T-helper 22 cell (primary cell): ENCODE measurements at places on chromosomes 2 and 18.

GRCh38 chr2:174058026-174058425, 92.9 kb upstream of the SP3 start:
- no peak for DNase-seq

- DNase-seq: no peak
Measured at GRCh38 chr2:157122776-157123175, 134.7 kb upstream of the GALNT5 start.

DNA sequence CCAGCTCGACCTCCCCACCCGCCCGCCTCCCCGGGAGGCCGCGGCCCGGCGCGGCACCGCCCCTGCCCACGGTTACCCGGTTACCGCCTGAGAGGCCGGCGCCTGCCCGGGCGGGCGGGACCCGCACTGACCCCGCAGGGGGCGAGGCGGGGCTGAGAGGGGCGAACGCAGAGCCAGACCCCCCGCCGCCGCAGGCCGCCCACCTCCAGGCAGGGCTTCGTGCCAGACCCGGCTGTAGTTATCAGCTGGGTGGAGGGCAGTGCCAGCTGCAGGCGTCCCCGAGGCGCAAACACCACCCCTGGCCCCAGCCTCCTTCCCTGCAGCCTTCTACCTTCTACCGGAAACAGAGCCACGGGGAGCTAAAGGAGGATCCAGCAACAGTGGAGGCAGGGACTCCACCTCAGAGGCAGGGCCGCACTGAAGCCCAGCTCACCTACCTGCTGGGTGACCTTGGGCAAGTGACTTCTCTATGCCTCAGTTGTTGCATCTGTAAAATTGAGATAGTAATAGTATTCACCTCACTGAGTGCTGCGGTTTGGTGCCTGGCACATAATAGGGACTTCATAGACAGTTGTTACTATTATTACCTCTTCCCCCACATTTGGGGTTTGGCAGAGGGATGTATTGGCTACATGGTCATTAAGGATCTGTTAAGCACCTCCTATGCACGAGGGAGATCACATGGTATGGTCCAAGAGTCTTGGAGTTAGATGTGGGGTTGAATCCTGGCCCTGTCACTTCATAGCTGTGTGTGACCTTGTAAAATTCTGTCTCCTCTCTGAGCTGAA, 231.6 kb upstream of the SMAD2 start:
- no peak for DNase-seq

GRCh38 chr2:150034665-150035064, 447.1 kb upstream of the MMADHC start:
- DNase-seq: no peak

- no peak for DNase-seq
Measured at GRCh38 chr18:79548077-79548450, 131.5 kb upstream of the CTDP1 start.

GRCh38 chr2:24734741-24735140, 58.5 kb downstream of the PTRHD1 start:
- no peak for DNase-seq

- DNase-seq: no peak
Measured at GRCh38 chr18:32530947-32531651, 60.4 kb upstream of the GAREM1 start.

DNA sequence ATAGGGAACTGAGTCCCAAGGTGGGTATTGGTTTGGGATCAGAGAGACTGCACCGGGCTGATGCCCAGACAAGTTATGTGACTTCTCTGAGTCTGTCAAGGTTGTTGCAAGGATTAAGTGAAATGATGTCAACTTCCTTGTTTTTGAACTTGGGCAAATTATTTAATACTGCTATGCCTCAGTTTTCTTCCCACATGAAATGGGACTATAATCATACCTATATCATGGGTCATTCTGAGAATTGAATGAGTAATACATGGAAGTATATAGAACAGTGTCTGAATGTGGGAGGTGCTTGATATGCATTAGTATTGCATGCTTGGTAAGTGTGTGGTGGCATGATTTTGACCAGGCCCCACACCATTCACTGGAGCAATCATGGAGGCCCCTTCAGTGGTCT, 99.0 kb downstream of the PRKCE start:
- DNase-seq: no peak

- DNase-seq: no peak
Measured at GRCh38 chr2:135050132-135050531, 2.0 kb upstream of the RAB3GAP1 start.

- DNase-seq: no peak
Measured at GRCh38 chr2:222479859-222480258, 55.5 kb downstream of the SGPP2 start.

DNA sequence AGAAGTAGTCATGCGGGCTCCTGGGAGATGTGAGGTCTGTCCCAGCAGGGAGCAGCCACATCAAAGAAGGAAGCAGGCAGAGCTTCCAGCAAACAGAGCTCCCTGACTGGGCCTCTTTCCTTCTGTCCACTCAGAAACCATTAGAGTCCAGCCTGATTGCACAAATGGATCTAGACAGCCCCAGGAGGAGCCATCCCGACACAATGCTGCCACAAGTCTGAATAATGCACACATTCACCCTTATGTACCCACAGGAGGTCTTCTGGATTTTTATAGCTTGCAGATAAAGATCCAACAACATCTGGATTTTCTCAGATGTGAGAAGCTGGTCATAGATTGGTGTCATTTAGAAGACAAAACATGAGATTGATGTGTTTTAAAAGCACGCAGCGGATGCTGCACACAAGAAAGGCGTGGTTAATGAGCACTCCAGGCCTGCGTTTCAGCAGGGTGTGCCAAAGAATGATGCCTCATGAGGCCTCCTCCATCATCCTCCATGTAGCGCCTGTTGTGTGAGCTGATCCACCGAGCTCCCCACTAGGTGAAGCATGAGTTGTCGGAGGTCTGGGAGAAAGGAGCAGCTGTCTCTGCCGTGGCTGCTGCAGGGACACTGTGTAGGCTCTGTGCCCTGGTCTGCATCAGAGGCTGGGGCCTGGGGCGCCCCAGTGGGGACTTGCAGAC, 60.6 kb downstream of the MTCL1 start:
- no peak for DNase-seq

- no peak for DNase-seq
Measured at GRCh38 chr2:20179755-20180594, 45.0 kb downstream of the SDC1 start.

- DNase-seq: no peak
Measured at GRCh38 chr2:157874997-157875640, 1.0 kb downstream of the ACVR1 start.

- DNase-seq: no peak
Measured at GRCh38 chr2:45607701-45608100, 3.4 kb downstream of the SRBD1 start.

GRCh38 chr2:241257419-241258032, 57.9 kb downstream of the HDLBP start:
- no peak for DNase-seq

GRCh38 chr2:95266781-95267430, 7.3 kb upstream of the PROM2 start:
- no peak for DNase-seq

DNA sequence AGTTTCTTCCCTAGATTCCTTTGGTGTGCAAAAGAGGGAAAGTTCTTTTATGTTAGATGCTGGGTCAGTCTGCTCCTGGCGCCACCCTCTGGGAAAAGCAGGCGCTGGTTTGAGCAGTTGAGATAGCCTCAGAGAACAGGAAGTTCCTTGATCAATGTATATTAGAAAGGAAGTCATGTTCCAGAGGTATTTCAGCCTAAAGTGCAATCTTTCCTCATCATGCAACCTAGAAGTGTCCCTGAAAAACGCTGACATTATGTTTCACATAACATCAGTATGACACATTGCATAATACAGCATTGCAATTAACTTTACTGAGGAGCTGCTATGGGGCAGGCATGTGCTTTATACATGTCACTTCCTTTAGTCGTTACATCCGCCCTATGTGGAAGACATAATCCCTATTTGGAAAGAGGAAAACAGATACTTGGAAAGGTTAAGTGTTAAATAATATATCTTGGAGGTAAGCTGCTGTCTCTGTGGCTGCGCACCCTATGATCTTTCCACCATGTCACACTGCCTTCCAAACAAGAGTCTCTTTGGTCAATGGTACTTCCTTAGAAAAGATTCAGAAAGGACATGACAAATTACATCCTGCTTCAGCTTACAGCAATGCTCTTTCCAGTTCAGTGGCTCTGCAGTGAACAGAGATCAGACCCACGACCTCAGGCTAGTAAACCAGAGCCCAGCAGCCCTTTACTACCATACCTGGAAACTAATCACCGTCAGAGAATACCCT, 369.7 kb downstream of the RAD51AP2 start:
- no peak for DNase-seq

GRCh38 chr2:175855794-175856453, 146.1 kb downstream of the LNPK start:
- DNase-seq: no peak

DNA sequence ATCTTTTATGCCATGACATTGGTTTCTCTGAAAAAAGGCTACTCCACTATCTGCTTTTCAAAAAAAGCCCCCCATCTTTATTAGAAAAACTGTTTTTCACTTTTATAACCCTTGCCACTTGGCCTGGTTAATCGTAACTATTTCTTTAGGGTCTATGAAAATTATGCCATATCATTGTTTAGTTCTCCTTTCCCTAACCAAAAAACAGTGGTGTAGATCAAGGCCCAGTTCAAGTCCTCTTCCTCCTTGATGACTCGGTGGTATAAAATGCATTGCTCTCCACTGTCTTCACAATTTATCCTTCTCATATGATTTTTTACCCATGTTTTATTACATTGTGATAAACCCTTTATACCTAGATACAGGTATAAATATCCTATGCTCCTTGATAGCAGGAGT, 205.5 kb downstream of the ZNF521 start:
- no peak for DNase-seq

DNA sequence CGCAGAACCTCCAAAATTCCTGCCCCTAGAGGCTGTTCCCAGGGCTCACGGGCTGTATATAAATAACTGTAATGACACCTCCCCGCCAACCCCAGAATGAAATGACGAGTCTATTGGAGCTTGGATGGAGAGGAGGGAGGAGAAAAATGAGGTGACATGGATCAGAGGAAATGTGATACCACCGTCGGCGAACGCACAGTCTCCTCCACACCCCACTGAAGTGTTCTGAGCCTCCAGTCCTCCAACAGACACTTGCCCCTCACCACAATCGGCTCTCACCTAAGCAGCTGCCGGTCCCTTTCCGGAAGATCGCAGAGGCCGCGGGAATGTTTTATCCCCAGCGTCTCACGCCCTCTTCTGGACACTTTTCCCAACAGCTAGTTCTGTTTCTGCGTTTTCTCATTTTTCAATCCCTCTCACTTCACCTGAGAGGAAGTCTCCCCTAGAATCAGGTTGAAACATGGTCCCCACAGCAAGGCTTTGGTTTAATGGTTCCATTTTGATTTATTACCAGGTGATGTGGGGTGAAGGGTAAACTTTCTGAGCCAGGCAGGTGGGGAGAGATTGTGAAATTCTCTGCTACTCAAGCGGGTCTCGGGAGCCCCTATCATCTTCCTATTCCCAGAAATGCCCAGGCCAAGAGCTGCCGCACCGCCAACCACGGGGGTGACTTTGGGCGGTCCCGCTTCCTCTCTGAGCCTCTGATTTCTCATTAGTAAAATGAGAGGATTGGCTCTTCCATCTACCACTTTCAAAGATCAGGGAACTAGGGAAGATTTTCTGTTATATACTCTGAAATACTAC, 9.1 kb upstream of the MYO5B start:
- DNase-seq: no peak

- no peak for DNase-seq
Measured at GRCh38 chr2:47984041-47984440, 77.7 kb upstream of the FBXO11 start.

- no peak for DNase-seq
Measured at GRCh38 chr2:224175538-224175937, 136.5 kb upstream of the SERPINE2 start.

- no peak for DNase-seq
Measured at GRCh38 chr2:119102964-119103363, 55.6 kb downstream of the C1QL2 start.

DNA sequence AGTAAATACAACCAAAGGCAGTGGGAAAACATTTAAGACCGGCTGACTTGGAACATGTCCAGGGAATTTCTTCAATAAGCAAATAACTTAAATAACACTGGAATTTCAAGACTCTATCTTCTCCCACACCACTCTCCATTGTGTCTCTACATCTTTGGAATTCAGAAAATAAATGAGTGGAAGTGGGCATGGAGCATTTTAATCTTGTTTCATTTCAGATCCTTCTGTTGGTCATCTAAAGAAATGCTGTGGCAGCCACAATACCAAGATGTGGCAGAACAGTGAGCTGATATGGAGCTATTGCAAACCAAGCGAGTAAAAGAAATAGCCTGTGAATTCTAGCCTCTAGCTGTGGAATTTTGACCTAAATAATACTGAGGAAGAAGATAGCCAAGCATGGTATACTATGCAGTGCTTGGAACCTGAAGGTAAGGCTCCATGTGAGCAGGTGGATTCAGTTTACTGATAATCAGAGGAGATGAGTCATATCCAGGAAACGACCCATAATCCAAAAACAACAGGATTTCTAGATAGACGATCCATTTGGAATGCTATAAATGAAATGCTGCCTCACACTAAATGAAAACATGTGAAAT, 157.1 kb upstream of the SCN7A start:
- DNase-seq: no peak

DNA sequence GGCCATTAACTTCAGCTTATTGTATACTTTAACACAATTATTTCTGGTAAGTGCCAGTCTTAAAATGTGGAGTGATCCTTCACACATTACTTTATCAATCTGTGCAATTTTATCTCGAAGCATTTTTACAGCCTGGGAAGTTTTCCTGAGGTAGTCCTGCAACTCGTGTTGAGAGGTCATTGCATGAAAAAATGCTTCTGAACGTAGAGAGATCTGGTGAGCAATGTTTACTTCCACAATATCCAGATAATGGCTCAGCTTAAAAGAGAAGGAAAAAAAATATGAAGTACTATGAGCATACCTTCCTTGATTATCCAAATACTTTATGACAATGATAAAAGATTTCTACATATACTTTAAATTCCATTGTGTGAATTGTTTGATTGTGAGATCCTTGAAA, 57.0 kb downstream of the VPS54 start:
- DNase-seq: no peak

GRCh38 chr18:10490401-10491165, 35.2 kb upstream of the NAPG start:
- DNase-seq: peak; percentile 13

DNA sequence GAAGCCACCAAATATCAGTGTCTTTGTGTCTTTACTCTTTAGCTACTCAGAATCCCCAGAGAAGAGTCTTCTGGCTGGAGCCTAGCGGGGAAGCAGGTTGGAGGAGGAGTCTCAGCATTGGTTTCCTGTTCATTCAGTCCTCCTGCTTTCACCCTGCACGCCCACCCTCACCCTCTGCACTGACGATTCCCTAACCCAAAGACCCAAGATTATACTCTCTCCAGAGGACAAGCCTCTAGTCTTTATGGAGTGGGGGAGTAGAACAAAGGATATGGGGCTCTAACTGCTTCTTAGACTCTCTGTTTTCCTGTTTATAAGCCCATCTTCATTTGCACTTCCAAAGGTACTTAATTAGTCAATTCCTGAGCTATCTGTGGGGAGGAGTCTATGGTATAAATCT, 338.8 kb downstream of the AGPS start:
- DNase-seq: no peak

- peak; percentile 14 for DNase-seq
Measured at GRCh38 chr2:126761981-126762878, 106.3 kb downstream of the GYPC start.

GRCh38 chr18:48011926-48012465, 81.5 kb upstream of the SMAD2 start:
- no peak for DNase-seq
